ENCODE measurements at places on chromosomes 7 and 10. TPM values are rescaled to one million over a fixed set of nuclear protein-coding genes. Genes with fewer than 3 reads are reported as not detected.

GCK gene
- 1.5 TPM for total RNA-seq

PILRB gene
- total RNA-seq, result 8.9 TPM

AGR2 gene
- not detected for total RNA-seq

SMKR1 gene
- total RNA-seq, result not detected

AGR3 gene
- not detected for total RNA-seq

TMEM270 gene
- not detected for total RNA-seq

DCLRE1A gene
- 4.8 TPM for total RNA-seq

ZNF273 gene
- 4.2 TPM for total RNA-seq

FBXL13 gene
- 0.99 TPM for total RNA-seq

SLC25A40 gene
- total RNA-seq, result 8.4 TPM

COBL gene
- total RNA-seq, result under 0.01 TPM

TMEM213 gene
- not detected for total RNA-seq

SAMD9 gene
- 13.8 TPM for total RNA-seq

CYP26C1 gene
- not detected for total RNA-seq

GNGT1 gene
- not detected for total RNA-seq

CUX1 gene
- 51.3 TPM for total RNA-seq

BCAP29 gene
- 34.6 TPM for total RNA-seq

MOGAT3 gene
- not detected for total RNA-seq

PNLIP gene
- total RNA-seq, result not detected

GPER1 gene
- total RNA-seq, result 4.9 TPM

MRPL43 gene
- 71.1 TPM for total RNA-seq

SEMA3C gene
- total RNA-seq, result 163 TPM

POLR2J3 gene
- total RNA-seq, result 33.3 TPM

GIMAP6 gene
- 0.15 TPM for total RNA-seq

SPDYE5 gene
- not detected for total RNA-seq

OR6B1 gene
- total RNA-seq, result not detected

AKR1D1 gene
- total RNA-seq, result not detected

SHTN1 gene
- total RNA-seq, result 3.2 TPM

EVX1 gene
- not detected for total RNA-seq

ADAM12 gene
- 28.8 TPM for total RNA-seq

MPP7 gene
- total RNA-seq, result 0.29 TPM

HOXA7 gene
- total RNA-seq, result not detected

ANKRD1 gene
- 2.6 TPM for total RNA-seq

ZNF467 gene
- total RNA-seq, result 0.73 TPM

ADAM22 gene
- total RNA-seq, result 1.0 TPM

RPEL1 gene
- under 0.01 TPM for total RNA-seq

MYL10 gene
- not detected for total RNA-seq

EGFR gene
- 88.3 TPM for total RNA-seq

ARL5B gene
- 10.0 TPM for total RNA-seq

APBB1IP gene
- total RNA-seq, result 6.3 TPM

SFTPA1 gene
- not detected for total RNA-seq

ANKIB1 gene
- 58.6 TPM for total RNA-seq

PPIF gene
- total RNA-seq, result 40.4 TPM

ANLN gene
- total RNA-seq, result 15.7 TPM

Data from smooth muscle cell of trachea (primary cell).